ENCODE measurements at places on chromosomes 7 and 10. TPM values are rescaled to one million over a fixed set of nuclear protein-coding genes. Genes with fewer than 3 reads are reported as not detected.

Gene CPA5
- total RNA-seq, result not detected

DNA sequence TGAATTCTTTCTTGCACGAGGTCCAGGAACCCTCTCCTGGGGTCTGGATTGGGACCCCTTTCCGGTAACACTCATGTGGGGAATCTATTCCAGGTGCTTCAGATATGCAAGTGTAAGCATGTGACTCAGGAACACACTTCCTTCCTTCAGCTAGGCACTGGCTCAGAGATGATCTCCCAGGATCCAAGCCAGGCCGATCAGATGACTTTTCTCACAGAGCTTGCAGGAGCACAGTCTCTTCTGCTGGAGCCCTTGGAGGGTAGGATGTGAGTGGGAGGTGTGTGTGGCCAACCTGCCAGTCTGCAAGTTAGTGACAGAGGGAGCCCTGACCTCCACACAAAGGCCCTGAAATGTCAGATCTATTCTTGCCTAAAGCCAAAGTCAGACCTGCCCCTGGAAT lies 108.3 kb downstream of the CPXM2 start:
- DNase-seq, result no peak

DNA sequence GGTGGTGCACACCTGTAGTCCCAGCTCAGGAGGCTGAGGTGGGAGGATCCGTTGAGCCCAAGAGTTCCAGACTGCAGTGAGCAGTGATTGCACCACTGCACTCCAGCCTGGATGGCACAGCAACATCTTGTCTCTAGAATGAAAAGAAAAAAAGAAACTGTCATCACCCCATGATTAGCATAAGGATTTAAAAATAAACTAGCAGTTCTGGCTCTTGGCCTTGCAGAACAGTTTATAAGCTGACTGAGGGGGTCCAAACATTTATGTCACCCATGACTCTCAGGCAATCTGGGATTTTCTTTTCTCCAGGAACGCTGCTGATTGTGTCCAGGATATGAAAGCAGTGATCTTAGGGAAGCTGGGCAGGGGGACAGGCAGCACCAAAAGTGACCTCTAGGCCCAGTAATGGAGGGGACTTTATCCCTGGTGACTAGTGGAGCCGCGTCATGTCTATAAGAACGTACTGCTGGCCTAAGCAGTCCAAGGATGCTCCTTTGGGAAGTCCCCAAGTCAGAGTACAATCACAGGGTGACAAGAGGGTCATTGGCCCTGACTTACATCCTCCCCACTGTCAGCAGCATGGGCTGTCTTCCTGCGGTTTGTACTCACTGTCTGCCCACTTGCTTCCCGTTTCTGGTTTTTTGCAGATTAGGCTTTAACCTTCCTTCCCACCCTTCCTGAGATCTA lies 177.4 kb downstream of the ARHGAP12 start:
- DNase-seq, result no peak

Gene SPDYE8
- total RNA-seq, result not detected

DNA sequence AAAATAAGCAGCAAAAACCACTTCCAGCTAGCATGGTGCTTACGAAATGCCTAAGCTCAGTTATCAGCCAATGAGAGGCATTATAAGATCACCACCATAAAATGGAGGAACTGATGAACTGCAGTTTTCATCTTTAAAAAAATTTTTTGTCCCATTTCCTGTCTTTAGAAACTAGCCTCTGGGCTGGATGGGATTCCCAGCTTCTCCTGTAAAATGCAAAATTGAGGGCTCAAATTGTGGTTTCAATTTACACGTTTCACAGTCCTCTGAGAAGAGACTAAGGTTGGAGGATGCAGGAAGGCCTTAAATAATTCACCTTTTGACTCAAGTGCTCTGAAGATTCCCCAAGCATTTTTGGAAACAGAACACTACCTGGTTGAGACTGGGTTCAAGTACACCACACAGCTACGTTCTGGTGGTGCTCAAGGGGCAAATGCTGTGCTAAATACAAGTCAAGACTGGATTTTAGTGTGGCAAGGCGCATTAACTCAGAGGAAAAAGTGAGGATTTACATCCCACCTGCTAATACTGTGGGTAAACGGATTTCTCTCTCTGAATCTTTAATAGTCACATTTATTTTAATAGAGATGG lies 951 bp downstream of the ZNF25 start:
- no peak for DNase-seq
